ENCODE measurements at places on chromosomes 11 and 22. TPM values are rescaled to one million over a fixed set of nuclear protein-coding genes. Genes with fewer than 3 reads are reported as not detected.

DNA sequence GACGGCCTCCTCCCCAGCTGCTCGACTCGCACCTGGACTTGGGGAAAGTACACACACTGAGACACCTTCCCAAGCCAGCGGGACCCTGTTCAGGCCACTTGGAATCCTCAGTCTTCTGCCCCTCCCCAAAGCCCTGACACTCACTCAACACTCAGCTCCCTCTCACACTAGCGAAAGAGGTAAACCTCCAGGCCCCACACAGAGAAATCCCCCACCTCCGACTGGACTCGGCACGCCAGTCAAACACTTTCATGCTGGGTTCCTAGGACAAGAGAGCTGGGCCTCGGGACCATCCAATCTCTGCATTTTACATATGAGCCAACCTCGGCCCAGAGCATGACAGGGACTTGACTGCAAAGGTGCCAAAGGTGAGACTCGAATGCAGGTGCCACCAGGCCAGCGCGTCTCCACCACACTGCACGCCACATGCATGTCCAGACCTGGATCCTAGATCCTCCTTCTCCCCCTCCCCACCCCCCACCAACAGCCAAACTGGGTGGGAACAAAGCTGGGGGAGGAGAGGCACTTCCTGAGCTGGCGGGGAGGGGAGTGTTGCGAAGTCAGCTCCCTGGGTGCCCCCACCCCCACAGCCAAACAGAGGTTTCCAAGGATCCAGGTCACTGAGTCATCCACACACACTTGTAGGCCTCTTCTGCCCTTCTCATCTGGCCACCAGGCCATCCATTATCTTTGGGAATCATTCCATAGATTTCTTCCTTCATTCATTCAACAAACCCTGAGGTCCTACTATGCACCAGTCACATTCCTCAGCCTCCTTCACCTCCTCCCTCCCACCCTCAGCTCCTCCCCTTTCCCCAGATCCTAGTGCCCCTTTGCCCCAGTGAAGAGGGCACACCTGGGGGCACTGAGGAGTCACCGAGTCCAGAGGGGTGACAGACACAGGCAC is 10.7 kb upstream of the CD5 start:
- DNase-seq = no peak

- DNase-seq = no peak
Measured at GRCh38 chr11:66974724-66975404, at the start of gene C11orf86. TSS of gene C11orf86 (plus strand) at chr11:66975304. CDS start at chr11:66975363, 59 bp downstream.

DNA sequence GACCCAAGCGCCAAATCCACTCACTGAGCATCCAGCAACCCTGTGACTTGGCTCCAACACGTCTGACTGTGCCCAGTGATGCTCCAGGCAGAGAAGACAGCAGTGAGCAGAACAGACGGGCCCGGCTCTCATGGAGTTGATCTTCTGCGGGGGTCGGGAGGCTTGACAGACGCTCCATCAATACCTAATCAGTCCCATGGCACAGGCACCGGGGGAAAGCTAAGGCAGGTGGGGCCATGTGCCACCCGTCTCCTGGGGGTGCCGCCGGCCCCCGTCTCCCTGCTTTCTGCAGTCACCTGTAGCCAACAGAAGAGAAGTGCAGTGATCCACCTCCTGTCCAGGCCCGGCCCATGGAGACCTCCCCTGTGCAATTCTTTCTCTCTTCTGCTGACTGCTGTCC is 47.5 kb downstream of the LINC01488 start:
- no peak for DNase-seq

DNA sequence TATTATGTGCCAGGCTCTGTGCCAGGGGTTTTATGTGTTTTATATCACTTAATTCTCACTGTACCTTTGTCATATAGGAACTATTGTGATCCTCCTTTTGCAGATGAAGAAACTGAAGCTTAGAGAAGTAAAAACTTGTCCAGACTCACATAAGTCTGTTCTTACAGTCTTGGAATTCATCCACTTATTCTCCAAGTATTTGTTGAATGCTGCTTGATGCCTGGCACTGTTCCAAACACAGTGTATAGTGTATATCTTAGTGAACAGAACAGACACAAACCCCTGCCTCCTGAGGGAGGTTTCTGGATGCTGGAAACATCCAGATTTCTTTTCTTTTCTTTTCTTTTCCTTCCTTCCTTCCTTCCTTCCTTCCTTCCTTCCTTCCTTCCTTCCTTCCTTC is 29.0 kb upstream of the FGF3 start:
- DNase-seq = no peak

DNA sequence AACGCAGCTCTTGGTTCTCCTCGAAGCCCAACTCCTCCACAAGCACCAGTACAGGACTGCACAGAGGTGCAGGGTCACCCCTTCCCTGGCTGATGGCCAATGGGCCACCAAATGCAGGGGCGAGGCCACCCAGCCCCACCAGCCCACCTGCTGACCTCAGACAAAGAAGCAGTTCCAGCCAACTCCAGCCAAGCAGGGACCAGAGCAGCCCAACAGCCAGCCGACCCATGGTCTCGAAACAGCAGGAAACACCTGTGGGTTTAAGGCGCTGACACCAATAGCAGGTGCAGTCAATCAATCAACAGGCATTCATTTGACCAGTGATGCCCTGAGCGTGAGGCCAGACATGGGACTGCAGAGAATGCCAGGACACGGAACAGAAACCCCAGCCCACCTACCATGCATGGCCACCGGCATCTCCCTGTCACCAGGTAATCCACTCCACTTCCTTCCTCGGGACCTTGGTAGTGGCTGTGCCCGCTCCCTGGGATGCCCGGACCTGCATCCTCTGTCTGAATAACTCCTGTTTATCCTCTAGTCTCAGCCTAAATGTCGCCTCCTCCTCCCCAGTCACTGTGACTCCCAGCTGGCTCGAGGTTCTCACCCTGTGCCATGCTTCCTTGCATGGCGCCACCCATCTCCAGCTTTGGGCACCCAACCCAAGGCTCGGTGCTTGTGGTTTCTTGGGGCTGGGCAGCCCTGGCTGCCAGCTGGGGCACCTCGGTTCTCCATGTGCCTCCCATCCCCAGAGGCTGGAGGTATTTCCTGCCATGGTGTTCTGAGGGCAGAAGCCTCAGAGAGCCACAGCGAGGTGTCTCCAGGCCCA is 1475.4 kb downstream of the BRD1 start:
- DNase-seq = no peak

- no peak for DNase-seq
Measured at GRCh38 chr11:108221371-108221770, 1.1 kb downstream of the NPAT start.

DNA sequence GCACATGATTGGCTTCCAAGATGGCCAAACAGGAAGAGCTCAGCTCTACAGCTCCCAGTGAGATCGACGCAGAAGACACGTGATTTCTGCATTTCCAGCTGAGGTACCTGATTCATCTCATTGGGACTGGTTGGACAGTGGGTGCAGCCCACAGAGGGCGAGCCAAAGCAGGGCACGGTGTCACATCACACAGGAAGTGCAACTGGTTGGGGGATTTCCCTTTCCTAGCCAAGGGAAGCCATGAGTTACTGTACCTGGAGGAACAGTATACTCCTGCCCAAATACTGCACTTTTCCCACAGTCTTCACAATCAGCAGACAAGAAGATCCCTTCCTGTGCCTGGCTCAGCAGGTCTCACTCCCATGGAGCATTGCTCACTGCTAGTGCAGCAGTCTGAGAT is 131.2 kb downstream of the DLG2 start:
- DNase-seq = no peak

DNA sequence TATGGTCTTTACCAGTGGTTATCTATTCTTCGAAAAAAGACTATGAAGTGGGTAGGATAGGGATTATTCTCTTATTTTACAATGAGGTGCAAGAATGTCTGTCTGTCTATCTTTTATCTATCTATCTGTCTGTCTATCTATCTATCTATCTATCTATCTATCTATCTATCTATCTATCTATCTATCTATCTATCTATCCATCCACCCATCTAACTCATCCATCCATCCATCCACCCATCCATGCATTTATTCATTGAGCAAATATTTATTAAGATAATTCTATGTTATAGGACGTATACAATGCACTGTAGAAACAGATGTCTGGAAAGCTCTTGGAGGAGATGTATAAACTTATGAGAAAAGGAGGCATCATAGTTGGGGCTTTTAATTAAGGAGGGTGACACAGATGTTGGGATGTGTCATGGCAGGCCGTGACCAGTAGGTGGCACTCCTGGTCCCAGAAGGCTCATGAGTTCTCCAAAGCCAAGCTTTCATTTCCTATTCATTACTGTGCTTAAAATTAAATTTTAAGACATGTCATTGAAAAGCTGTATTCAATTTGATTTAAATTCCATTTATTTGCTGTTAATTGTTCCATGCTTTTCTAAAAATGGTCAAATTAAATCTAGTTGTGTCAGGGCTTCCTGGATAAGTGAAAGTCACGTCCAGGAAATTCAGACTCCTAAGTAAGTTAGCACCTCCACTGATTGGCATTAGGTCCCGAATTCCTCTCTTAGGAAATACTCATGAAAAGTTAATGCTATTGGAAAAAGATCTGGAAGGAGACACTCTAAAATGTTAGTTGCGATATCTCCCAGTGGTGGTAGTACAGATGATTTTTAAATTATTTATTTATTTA is 19.0 kb upstream of the E2F8 start:
- DNase-seq = peak; percentile 18

DNA sequence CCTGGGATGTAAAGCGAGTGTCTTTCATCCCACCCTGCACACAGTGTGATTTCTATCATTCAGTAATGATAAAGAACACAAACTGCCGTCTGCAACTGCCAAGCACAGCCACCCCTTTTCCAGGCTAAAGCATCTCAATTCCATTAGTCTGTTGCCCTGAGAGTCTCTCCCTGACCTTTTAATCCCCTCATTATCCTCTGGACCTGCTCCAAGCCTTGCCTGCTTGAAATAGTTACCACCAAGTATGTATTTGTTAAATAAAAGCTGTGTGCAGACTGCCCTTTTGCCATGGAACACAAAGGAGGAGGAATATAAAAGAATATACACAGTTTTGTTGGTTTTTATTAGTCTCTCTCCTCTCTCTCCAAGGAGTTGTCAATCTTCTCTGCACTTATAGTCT is 13.0 kb downstream of the GRAP2 start:
- no peak for DNase-seq

GRCh38 chr11:46064221-46064620 is 57.0 kb downstream of the PHF21A start:
- no peak for DNase-seq

DNA sequence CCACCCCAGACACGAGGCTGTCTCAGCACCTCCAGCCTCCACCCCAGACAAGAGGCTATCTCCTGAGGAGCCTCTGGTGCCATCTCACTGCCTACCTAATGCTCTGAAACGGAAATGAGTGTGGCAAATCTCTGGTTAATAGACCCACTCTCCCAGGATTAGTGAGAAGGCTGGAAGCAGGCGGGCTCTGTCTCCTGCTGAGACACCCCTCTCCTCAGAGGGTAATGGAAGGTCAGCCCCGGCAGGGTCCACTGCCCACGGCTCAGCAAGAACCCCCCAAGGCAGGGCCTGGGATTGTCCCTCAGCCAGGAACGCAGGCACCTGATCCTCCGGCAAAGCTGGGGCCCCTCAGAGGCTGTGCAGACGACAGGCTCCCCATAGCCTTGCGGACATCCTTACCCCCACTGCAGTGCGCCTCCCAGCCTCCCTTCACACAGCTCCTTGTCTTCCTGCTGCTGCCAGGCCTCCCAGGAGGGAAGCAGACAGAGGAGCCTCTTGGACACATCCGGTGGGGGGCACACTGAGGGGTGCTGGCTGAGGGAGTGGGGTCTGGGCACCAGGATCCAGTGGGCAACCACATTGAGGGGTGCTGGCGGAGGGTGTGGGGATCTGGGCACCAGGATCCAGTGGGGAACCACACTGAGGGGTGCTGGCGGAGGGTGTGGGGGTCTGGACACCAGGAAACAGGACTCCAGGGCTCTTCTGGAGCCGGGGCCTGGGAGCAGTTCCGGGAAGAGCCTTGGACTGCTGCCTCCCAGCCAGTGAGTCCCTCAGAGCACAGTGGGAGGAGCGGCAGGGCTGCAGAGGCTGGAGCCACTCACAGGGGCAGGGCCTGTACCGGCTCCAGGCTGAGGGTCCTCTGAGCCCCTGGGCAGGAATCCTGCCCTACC is 13.1 kb downstream of the CHID1 start:
- no peak for DNase-seq

DNA sequence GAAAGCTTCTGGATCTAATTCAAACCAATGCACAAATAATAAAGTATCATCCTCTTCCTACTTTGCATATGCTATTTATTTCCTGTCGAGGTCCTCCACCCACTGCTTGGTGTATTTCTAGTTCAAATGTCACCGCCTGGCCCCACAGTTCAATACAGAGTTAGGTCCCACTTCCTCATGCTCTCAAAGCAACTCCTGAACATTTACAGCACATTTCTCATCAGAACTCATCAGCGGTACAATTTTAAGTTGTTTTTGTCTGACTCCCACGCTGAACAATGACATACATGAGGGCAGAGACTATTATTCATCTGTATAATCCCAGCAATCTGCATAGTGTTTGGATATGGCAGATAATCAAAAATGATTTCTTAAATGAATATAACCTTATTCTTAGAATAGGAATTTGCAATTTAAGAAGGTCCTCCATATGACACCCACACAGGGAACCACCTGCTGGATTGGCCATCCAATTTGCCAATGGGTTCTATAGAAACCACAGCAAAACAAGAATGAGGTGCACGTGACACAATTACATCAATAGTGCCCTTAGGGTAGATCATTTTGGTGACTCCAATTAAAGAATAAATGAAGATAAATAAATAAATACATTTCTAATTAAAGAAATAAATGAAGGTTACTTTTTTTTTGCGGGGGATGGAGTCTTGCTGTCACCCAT is 54.2 kb downstream of the SLC25A17 start:
- no peak for DNase-seq

DNA sequence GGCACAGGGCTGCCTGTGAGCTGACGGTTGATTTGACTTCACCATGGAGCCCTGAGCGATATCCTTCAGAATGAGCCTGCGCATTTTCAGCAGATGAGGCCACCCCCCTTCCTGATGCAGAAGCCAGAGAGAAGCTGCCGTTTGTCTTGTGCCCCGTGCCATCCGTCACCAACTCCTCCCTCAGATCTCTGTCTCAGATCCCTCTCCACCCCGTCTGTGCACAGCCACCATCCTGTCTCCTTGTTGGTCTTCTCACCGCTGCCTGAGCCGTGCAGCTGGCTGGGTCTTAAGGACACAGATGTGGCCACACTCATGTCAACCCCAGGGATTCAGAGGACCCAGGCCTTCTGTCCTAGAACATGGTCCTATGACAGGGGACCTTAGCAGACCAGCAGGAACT is 293.9 kb downstream of the TBC1D22A start:
- no peak for DNase-seq

GRCh38 chr22:43851058-43851978 is 11.0 kb downstream of the SULT4A1 start:
- no peak for DNase-seq

DNA sequence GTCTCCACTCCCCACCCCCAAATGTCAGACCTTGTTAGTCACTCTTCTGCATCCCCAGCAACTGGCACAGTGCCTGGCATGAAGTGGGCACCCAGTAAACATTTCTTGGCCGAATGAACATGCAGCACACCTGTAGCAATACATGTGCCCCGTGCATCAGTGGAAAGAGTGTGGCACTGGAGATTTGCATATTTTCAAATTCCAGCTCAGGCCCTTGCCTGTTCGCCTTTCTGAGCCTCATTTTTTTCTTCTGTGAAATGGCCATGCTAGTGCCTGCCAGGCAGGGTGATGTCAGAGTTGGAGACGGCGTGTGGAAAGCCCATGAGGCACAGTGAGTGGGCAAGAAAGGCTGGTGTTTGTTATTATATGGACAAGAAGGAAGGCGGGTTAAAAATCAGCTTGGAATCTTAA is 38.7 kb downstream of the CD82 start:
- no peak for DNase-seq

SMTNL1 gene
- total RNA-seq = not detected

MUS81 gene
- 28.8 TPM for total RNA-seq

EIF3M gene
- 96.8 TPM for total RNA-seq

FOXRED1 gene
- total RNA-seq = 29.1 TPM

PYGM gene
- total RNA-seq = 2.9 TPM

TNNI2 gene
- not detected for total RNA-seq

OR8D1 gene
- total RNA-seq = not detected

PNPLA5 gene
- total RNA-seq = not detected
